ENCODE measurements at places on chromosomes 4 and X.

DNA sequence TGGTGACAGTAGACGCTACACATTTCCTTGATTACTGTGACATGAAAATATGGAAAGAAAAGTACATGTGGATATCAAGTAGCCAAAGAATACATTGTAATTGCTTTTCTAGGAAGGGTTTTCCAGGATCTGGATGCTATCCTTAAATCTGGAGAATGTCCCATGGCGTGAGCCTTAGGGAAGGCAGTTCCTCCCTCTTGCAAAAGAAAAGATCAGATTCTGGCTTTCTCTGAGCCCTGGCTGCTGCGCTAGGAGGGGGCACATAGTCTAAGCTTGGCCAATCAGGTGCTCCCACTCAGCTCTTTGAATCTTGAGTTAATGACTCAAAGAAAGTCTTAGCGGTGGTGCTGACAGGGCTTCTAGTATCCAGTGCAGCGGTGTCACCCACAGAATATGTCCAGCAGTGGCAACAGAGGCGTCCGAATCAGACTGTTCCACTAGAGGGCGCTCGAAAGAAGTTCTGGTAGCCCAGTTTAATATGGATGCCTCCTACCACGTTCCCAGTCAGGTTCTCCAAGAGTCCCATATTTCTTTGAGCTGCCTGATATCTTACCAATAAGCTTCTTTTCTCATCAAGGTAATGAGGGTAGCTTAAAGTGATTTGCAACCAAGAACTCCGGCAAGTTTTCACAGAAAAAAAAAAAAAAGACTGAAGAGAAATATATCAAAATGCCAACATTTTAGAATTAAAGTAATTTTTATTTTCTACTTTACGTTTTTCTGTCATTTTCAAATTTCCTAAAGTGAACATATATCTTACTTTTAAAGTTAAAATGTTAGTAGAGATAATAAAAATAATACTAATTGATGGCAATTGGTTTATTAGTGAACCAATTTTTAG lies 213.4 kb upstream of the S100G start:
- DNase-seq, result peak; percentile 58

DNA sequence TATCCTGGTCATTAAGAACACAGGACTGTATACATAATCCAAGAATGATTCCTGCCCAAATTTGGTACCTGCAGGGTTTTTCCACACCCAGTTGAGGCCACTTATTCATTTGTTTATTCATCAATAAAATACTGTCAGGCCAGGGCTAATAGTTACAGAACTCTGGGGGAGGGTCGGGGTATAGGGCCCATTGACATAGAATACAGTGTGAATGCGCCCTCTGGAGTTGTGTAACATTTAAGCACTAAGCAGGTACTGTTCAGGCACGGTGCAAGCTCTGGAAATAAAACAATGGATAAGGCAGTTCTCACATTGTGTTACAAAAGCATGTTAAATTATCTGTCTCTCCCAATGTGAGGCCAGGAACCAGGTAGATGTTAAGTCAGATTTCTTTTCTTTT lies 30.8 kb upstream of the LRBA start:
- DNase-seq, result no peak

DNA sequence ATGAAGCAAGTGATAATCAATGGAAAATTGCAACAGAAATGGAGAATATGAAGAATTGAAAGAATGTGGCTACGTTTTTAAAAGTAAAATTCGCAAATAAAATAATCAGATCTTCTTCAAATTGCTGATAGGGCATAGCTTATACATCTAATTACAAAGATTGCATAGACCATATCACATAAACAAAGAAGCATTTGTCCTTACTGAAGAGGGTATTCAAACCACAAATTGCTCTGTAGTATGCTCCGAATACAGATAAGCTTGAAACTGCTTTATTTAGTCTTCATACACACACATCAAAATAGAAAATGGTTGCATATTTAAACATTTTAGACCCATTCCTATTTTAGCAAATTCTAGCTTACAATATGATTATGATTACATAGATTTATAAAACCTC lies 206.7 kb upstream of the SLIT2 start:
- no peak for DNase-seq

DNA sequence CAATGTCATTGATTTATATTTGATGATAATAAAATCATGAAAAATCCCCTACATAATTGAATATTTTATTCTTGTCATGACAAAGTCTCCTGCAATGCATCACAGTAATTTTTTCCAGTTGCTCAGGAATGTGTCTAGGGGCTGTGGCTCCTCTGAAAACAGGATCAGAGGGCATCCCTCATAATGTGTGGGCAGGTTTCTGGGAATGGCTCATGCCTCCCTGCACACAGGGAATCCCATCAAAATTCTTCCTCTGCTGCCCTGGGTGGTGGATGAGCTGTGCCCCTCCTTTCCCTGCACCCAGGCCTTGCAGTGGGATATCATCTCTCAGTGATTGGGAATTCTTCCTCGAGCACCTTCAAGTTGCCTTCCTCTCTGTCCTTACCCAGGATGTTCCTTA lies 20.4 kb upstream of the PUDP start:
- no peak for DNase-seq

DNA sequence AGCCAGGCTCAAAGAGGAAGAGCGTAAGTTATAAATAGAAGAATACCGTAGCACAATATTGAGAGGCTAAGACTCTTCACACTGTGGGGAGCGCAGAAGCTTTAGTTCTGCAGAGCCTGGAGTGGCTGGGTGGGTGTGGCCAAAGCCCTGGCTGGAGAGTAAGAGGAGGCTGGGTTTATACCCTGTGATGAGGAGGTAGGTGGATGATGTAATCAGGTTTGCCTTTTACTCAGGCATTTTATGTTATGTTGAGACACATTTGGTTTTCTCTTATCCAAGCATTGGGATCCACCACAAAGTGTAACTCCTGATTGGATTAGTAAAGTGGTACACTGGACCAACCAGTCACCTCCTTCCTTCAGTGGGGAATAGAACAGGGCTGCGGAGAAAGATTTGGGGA lies 13.9 kb downstream of the CDS1 start:
- DNase-seq, result no peak

GRCh38 chr4:59002148-59002547 lies 1892.0 kb upstream of the IGFBP7 start:
- no peak for DNase-seq

Measured in activated naive CD4-positive, alpha-beta T cell treated with Interleukin-2 at 50 U/mL for 16 hours (primary cell).